Stimulated activated CD4-positive, alpha-beta T cell treated with anti-CD3 and anti-CD28 coated beads, Interleukin-4, amount 100 ng/mL, for 24 hours (primary cell): ENCODE measurements at places on chromosomes 3 and 15.
A peak's percentile ranks its signal among the peaks of the same experiment; 100 is the strongest.

- DNase-seq: no peak
Observed at GRCh38 chr3:143294188-143294587, 174.6 kb downstream of the CHST2 start.

DNA sequence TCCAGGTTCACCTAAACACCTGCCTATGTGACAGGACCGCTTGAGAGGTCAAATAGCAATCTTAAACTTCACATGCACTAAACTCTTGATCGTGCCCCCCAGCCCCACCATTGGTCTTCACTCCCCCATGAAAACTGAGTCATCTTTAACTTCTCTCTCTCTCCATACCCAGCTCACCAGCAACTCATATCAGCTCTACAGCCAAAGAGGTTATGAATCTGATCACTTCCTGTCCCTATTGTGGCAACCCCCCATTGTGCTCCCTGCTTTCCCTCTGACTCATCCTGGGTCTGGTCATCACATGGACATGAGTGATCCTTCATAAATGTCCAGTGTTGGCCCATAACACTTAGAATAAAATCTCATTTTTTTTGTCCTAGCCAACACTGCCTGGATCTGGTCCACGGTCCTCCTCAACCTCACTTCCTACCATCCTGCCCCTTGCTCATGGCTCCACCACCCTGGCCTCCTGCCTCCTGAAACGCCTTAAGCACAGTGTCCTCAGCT lies 103.4 kb upstream of the HACD2 start:
- no peak for DNase-seq

GRCh38 chr15:70355275-70355795 lies 257.6 kb upstream of the TLE3 start:
- DNase-seq: no peak

- DNase-seq: no peak
Observed at GRCh38 chr3:10568549-10568948, 63.2 kb upstream of the ATP2B2 start.

DNA sequence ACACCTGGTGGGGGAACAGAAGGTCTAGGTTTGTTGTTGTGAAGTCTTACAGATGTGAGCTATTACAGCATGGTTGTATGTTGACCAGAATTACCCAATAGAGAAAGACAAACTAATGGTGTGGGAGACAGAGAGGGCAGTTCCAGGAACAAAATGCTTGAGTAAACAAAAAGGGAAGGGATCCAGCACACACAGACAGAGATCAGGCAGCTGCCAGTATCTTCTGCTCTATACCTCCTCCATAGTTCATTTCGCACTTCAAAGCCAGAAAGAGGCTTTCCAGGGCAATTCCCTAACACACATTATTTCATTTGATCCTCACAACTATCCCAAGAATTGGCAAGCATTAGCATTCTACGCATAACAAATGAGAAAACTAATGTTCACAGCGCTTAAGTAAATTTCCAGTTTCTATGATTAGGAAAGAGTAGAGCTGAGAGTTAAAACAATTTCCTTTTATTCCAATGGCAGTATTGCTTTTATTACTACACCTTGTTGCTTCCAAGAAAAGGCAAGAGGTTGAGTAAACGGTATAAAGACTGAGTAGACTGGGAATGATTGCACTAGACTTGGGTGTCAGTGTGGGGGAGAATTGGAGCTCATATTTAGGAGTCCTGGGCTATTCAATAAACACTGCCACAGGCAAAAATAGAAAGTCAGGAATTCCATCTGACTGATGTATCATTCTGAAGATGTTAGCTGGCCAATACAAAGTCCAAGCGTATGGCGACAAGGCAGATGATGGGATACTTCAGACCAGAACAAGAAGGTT lies 39.7 kb upstream of the ZNF280D start:
- DNase-seq: no peak

- DNase-seq: no peak
Observed at GRCh38 chr15:66498501-66499386, 1.2 kb upstream of the SNAPC5 start.

GRCh38 chr3:152102410-152102809 lies 166.3 kb upstream of the MBNL1 start:
- no peak for DNase-seq

DNA sequence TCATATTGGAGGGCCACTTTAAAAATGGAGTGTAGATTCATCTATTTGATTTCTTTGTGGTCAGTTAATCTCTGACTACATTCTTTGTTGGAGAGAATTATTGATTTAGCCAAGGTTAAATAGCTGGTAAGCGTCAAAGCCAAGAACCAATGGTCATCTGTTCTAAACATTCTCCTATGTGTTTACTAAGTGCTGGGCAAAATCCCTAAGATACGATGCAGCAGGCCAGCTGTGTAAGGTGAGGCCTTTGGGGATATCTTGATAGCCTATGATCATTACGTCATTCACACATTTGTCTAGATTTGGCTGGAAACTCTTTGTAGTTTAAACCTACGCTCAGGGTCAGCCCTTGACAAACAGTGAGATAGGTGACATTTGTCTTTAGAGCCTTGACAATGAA lies 236.2 kb downstream of the NR1D2 start:
- DNase-seq: no peak

DNA sequence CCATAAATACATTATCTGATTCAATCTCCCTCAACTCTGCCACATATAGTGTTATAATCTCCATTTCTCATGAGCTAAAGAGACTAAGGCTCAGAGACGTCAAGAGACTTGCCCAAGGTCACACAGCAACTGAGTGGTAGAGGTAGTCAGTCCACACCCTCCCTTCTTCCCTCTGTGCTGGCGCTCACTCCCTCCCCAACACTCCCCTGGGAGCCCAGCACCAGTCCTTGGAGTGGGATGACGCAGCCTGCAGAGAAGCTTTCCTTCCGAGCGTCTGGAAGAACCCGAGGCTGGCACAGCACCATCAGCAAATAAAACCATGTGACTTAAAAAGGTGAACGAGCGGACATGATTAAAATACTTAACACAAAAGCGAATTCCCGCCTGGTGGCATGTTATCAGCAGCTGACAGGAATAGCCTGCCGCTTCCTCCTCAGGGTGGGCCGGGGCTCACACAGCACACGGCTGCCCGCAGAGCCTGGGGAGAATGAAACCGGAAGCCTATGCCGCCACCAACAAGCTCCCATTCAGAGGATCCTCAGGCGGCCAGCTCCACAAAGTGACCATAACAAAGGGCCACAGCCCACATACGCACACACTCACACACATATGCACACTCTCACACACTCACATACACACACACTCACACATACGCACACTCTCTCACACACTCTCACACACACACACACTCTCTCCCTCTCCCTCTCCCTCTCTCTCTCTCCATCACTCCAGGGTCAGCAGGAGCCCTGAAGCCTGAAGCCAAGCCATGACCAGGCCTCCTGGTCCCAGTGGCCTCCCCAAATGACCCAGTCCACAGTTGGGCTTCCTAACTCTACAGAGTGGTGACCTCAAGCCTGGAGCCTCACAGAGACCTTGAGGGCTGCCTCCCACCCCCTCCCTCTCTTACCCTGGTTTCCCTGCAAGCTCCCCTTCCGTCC lies 120.5 kb downstream of the XXYLT1 start:
- DNase-seq: peak; percentile 6

GRCh38 chr15:28868744-28869345 lies 16.9 kb upstream of the APBA2 start:
- DNase-seq: no peak

DNA sequence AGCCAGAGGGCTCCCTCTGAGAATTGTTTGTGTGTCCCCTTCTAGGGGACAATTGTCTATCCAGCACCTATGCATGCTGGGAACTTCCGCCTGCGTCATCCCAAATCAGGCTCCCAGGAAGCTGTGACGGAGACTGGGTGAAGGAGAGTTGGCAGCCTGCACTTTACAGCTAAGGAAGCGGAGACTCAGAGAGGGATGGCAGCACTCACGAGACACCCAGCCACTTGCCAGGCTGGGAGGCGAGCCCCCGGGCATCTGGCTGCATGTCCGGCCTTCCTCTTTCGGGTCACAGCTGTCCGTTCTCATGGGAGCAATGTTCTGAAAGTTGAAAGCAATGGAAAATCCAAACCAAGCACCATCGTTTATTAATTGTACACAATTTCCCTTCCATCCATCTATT lies 45.5 kb upstream of the SLC6A11 start:
- no peak for DNase-seq

DNA sequence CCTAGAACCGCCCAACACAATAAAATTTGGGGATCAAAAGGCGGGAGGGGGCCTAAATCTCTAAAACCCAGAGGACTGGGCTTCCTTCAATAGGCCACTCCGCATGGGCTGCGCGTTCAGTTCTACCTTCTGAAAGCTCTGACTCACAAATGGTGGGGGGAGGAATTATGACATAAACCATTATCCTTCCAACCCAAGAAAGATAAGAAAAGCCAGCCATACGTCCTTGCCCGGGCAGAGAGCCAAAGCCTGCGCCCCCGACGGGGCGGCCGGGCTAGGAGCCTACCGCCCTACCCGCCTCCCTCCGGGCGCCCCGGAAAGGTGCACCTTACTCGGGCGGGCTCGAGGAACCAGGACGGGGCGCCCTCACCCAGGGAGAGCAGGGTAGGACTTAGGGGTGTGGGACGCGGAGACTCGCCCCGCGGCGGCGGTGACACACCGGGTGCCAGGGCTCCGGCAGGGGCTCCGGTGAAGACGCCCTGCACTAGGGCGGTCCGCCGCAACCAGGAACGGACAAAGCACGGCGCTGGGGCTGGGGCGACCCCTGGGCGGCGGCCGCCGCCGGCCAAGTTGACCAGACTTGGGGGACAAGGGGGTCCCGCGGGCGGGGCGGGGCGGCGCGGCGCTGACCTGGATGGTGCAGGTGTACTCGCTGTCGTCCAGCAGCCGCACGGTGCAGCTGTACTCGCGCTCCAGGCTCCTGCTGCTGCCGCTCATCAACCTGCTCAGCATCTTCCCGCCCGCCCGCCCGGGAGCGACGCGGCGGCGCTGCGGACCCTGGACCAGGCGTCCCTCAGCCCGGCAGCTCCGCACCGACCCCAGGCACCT lies 534 bp downstream of the FRMD5 start:
- DNase-seq: peak; percentile 34

GRCh38 chr3:112061152-112061551 lies 25.0 kb upstream of the C3orf52 start:
- DNase-seq: no peak

- DNase-seq: no peak
Observed at GRCh38 chr15:99440029-99440428, 125.8 kb upstream of the MEF2A start.

DNA sequence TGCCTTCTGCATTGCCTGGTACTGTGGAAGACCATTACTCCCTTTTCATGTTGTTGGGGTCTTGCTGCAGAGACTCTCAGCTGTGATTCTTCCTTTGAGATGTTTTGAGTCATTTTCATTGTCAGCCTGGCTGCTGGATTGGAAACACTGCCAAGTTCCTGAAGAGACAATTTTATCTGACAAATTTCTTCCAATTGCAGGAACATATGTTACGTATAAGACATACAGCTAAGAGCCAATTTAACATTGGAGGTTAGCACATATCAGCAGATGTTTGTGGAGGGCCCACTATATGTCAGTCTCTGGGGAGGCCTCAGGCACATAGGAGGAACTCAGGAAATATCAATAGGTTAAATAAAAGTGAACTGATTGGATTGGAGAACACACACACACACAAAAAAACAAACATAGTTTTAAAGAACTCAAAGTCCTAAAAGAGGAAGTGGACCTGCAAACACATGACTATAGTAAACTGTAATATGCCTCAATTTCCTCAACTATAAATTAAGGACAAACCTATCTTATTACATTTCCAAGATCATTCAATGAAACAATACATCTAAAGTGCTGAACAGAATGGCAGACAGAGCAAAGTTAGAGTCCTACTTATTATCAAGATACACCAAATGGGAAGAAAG lies 172.3 kb downstream of the MYRIP start:
- no peak for DNase-seq

GRCh38 chr3:42753757-42754156 lies 19.3 kb downstream of the CCDC13 start:
- no peak for DNase-seq

- no peak for DNase-seq
Observed at GRCh38 chr3:143727391-143727790, 120.9 kb downstream of the SLC9A9 start.

- DNase-seq: no peak
Observed at GRCh38 chr3:175349168-175349567, 490.0 kb downstream of the NAALADL2 start.
